Fibroblast of skin of back (primary cell): ENCODE measurements at places on chromosomes 3 and 15.

DNA sequence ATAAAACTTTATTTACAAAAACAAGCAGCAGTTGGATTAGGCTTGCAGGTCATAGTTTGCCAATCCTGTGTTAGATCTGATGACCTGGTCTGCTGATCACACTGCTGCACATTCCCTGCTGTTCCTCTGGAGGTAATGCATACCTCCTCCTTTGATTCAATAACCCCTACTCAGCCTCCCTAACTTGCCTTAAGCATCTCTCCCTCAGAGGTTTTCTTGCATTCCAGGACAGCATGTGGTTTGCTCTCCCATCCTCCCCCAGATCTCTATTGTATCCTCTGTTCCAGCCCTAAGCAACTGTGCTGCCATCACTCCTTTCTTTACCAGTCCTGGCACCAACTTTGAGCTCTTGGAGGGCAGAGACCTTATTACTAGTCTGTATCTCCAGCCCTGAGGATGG lies 63.4 kb downstream of the CACNA2D3 start:
- DNase-seq = no peak

DNA sequence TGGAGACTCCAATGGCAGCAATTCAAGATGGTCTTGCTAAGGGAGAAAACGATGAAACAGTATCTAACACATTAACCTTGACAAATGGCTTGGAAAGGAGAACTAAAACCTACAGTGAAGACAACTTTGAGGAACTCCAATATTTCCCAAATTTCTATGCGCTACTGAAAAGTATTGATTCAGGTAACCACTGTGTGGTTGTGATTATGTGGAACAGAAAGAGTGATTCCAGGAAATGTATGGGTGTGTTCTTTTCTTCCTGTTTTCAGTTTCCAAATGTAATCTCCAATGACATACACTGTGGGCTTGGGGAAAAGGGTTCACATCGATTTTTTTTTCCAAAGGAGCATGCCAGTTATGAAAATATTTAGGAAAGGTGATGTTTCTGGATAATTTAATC lies 10.9 kb downstream of the SCG3 start:
- DNase-seq = no peak

DNA sequence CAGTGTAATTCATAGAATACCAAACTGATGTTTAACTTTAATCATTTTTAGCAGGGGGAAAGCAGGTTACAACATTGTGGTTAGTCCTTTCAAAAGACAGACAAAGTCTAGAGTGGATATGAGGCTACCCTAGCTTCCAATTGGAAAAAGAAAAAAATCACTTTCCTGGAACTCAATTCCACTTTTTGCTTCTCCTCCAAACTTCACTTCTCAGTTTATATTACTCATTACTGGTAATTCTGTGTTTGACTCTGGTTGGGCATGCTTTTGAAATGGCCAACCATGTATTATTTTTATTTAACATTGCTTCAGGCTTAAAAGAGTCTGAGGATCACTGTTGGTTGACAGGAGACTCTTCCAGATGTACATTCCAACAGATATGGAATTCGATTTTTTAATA lies 84.8 kb downstream of the RAP2B start:
- peak; percentile 83 for DNase-seq

GRCh38 chr15:33533197-33533596 lies 222.4 kb downstream of the RYR3 start:
- no peak for DNase-seq

GRCh38 chr15:39855400-39855799 lies 64.7 kb downstream of the GPR176 start:
- no peak for DNase-seq

DNA sequence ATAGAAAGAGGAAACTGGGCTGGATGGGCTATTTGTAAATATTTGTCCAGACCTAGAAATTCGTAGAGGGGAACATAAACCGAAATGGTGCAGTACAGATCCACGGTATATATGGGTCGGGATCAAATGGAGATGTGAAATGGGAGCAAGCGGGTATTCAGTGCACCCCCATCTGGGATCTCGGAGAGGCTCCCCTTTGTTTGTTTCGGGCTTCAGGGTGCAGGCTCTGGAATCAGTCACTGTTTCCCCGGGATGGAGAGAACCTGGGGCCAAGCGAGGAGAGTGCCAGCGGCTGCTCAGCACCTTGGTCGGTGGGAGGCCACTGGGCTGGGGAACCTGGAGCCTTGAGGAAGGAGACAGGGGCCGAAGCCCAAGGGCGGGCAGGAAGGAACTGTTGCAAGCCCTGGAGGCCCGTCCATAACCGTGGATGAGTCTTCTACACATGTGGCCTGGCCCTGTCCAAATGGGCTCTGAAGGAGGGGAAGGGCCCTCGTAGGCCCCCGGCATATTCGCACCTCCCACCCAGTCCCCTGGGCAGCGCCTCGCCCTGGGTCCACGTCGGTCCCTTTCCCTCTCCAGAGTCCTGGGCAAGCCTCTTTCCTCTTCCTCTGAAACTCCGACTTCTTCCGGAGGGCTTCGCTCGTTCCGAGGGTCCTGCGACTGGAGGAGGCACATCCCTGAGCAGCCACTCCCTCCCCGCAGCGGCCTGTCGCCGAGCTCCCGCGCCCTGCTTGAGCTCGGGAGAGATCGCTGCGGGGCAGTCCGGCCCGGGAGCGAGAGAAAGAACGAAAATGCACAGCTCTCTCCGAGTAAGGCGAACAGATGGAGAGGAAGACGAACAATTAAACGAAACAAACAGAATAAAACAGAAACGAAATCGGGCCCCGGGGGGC lies 3.0 kb downstream of the ISL2 start:
- peak; percentile 20 for DNase-seq

DNA sequence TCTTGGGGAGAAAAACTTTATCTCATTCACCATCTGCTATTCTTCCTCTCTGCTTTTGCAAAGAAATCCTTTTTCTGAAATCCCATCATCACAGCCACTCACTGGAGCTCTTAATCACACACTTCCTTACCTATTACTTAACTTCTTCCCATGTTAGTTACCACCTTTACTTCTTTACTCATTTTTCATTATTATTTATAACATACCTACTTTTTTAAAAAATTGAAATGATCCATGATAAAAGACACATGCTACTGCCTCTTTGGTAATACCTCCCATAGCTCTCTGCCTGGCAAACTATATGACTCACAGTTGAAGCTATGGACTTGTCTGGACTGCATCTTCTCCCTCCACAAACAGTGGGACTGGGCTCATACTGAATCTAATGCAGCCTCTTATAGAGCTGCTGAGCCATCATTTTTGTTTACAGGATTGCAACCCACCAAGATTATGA lies 150.3 kb downstream of the TNIK start:
- DNase-seq = peak; percentile 81

DNA sequence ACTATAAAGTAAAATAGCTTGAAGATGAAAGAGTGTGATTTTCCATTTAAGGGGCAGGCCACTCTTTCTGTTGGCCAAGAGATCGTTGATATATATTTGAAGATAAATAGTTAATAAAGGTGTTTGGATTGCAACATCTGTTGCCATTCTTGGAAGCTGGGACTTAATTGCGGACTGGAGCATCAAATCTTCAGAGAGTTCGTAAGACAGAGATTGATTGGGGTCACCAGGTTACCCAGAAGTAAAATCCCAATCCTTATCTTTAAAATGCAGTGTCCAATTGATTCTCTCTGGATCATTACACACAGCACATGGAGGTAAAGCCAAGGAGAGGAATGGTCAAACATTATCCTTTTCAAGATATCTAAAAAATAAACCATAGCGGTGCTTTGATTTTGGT lies 220.8 kb upstream of the HES1 start:
- no peak for DNase-seq
